ENCODE measurements at places on chromosomes 16 and 17.

DNA sequence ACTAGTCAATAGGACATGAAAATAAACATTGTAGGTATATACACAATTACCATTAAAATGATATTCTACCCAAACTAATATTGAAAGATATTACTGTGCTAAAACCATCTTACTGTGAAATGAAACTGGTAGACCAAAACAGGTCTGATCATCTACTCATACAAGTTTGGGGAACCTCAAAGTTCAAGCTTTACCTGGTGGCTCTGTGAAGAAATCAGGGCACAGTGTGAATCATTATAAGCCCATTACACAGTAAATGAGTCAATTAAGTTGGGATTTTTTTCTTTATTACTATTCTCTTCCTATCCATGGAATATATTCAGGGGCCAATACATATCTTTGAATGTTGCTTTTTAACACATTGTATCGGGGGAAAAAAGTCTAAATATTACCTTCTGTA lies 57.1 kb downstream of the HELZ start:
- DNase-seq: no peak

DNA sequence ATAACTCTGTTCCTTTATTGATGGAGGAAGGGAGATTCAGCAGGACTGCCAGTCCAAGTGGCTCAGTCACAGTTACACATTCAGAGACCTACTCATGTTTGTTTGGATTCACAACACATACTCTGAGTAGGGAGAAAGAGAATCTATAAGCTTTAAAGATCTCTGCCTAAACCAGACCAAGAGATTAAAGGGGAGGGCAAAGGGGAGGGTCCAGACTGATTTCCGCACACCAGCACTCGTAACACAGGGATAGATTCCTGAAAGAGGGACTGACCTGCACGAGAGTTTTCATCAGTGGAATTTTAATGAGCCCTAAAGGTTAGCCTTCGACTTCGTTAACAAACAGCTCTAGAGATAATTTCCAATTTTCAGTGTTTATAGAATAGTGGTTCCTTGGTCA lies 71.7 kb upstream of the PMFBP1 start:
- no peak for DNase-seq

GRCh38 chr17:63987221-63988126 lies 10.7 kb upstream of the PRR29 start:
- DNase-seq: no peak

GRCh38 chr17:63519116-63519881 lies 3.9 kb upstream of the KCNH6 start:
- no peak for DNase-seq

DNA sequence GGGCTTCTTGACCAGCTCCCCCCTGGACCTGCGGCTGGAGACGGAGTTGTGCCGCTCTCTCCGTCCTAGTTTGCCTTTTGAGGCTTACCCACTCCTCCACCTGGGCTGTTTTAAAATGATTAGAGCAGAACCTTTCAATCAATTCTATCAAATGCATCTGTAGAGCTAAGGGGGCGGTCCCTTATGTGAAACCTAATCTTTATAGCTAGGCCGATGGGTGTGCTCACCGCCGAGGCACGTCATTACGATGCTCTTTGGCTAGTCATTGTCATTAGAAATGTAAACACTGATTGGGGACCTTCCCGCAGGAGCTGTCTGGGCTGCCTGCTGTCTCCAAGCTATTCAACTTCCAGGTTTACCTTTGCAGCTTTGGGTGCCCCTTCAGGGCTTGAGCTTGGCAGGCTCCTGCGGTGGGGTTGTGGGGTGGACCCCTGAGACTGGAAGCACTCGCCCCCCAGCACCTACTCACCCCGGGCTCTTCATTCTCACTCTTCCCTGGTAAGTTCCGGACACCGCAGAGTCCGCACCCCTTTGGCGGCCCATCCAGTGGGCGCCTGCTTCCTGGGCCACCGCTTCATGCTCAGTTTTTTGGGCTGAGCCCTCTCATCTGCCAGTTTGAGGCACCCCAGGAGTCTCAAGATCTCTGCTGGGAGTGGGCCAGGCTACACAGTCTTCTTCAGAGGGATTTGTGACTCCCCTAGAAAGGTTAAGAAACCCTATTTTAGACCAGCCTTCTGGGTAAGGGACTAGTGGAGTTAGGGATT lies 20.9 kb upstream of the IL17C start:
- DNase-seq: no peak

- peak; percentile 24 for DNase-seq
Observed at GRCh38 chr16:64250866-64251265, 871.0 kb downstream of the CDH11 start.

DNA sequence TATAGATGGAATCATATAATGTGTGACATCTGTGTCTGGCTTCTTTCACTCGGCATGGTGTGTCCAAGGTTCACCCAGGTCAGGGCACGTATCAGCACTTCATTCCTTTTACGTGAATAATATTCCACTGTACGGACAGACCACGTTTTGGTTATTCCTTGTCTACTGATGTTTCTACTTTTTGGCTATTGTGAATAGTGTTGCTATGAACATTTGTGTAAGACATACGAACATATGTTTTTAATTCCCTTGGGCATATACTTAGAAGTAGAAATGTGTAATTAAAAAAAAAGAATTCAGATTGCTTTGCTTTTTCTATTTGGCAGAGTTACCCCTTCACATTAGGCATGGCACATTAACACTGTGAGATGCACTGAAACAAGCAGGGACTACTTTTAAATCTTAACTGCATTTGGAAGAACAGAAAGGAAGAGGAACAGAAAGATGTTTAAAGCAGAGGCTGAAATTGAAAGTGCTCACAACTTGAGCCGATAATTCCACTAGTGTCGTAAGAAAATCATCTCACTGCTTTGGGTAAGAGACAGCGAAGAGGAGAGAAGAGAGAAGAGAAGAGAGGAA lies 105.3 kb downstream of the VPS53 start:
- no peak for DNase-seq

GRCh38 chr16:58638148-58639036 lies 8.8 kb upstream of the CNOT1 start:
- peak; percentile 89 for DNase-seq

DNA sequence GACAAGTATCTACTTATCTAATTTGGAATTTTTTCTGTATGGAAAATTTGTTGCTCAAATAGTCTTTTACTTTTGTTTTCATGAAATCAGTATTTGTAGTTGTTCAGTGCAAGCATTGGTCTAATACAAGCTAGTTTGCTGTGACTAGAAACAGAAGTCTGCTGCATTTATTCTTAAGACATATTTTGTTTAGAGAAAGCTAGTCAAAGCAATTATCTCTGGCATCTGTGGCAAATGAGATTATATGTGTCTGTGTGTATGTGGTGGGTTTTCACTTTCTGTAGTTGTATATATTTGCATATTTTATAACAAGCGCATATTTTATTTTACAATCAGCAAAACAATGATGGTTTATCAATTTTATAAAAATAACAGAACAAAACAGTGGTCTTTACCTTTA lies 96.0 kb upstream of the SIAH1 start:
- DNase-seq: no peak

DNA sequence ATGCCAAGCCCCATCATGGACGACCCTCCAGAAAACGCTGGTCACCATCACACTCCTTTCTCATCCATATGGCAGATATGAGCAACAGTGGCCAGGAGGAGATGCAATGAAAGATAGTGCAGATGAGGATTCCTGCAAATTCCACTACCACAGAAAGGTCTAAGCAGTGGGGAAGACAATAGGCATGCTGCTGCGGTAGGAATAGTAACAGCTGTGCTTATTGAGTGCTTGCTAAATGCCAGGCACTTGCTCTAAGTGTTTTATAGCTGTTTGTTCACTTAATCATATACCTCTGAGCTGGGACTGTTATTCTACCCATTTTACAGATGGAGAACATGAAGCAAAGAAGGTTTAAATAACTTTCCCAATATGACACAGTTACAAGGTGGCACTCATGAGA lies 46.6 kb upstream of the AKAP1 start:
- no peak for DNase-seq

DNA sequence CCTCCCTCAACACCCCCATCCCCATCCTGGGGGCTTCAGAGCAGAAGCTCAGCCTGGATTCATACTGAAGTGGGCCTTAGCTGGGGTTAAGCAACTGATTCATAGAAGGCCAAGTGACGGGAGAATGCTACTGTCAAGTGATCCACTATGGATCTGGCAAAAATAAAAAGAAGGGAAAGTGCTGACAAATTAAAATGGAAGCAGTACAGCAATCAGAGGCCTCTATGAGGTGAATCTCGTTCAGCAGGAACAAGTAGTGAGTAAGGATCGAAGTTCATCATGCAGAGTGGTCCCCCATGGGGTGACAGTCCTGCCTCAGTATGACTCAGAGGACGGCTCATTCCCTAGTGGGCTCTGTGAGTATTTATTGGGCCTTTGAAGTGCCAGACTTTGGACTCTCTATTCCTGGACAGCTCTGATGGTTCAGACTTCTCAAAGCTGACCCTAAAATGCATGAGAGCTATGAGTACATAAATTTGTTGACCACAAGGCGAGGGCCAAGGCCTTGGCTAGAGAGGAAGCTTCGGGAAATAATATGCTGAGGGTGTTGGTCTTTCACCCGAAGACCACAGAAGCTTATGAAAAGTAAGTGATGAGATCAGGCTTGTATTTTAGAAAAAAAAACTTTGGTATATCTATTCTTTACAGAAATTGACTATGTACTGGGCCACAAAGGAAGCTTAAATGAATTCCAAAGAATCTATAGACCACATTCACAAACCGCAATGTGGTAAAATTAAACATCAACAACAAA lies 5.3 kb upstream of the NSMCE1 start:
- no peak for DNase-seq

DNA sequence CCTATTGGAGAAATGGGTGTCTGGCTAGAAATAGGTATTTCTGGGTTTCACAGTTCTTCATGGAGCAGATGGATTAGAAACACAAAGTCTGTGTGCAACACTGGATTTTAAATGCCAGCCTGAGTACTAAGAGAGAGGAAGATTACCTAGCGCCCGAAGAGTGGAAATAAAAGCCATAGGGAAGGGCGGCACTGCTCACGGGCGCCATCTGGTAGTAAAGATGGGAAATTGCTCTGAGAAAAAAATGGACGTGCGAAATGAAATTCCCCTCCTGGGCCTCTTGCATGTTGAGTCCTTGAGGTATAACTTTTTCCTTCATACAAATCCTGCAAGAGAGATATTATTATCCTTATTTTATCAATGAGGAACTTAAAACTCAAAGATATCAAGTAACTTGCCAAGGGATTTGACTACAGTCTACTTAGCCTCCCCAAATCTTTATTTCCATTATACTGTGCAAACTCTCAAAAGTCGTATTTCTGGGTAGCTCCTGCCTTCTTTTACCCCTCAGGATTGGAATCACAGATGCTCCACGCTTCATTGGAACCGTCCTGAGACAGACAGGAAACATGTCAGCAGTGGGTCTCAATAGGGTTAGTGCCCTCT lies 72.8 kb downstream of the MMD start:
- peak; percentile 61 for DNase-seq

DNA sequence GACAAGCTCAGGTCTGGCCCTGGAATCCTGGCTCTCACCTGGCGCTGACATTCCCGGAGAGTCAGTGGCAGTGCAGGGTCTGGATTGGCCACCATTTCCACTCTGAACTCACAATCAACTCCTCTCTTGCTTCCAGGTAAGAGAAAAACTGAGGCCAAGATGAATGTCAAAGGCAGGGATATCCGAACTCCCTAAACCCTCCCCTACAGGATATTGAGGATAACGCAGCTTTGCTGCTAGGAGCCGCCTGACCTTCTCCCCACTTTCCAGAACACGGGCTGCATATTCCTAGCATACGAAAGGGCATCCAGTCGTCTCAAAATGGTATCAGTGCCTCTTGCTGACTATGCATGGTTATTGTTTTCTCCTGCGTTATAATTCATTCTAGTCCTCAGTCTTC lies 473.4 kb downstream of the SOX9 start:
- DNase-seq: no peak

- DNase-seq: peak; percentile 38
Observed at GRCh38 chr17:55421179-55421934, at the start of gene MMD. Gene MMD (minus strand): TSS chr17:55421835. CDS start chr17:55421695, 140 bp downstream.

DNA sequence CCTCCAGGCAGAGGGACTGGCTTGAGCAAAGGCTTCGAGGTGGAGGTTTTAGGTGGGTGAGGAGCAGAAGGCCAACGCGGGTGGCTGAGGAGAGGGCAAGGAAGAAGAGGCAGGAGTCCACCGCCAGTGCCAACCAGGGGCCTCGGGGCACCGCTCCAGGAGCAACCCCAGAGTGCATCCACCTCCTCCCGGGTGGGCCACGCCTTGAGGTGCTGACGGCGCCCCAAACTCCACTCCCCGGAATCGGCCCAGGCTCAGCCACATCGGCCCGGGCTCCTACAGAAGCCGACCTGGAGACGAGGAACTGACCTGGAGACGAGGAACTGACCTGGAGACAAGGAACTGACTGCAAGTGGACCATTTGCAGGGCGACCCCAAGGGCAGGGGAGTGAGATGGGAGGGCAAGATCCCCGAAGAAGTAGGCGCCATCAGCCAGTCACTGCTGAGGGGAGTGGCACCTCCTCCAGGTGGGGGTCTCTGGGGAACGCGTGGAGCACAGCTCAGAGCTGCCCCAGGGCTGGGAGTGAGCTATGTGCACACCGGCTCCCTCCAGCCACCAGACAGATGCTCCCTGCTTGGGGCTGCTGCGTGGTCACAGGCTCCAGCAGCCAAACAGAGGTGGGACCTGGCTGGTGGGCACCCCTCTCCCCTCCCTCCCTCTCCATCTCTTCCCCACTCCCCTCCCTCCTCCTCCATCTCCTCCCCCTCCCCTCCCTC lies 29.2 kb upstream of the CBFA2T3 start:
- no peak for DNase-seq

- no peak for DNase-seq
Observed at GRCh38 chr17:34195987-34196386, 59.1 kb upstream of the CCL2 start.

DNA sequence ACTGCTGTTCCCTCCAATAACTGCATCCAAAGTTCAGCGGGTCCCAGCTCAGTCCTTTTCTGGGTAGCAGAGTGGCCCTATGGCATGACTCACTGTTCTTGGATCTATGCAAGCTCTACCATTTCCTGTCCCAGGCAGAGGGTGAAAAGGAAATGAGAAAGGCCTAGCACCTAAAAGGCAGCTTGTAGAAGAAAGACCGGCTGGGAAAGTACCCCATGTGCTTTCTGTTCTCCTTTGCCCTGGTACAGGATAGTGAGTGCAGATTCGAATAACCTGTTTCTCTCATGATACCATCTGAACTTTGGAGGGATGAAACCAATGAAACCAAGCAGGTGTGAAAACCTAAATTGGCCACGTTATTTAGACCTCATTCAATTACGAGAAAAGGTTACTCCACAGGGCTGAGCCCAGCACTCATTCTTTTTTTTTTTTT lies 12.7 kb upstream of the HASPIN start:
- DNase-seq: no peak

DNA sequence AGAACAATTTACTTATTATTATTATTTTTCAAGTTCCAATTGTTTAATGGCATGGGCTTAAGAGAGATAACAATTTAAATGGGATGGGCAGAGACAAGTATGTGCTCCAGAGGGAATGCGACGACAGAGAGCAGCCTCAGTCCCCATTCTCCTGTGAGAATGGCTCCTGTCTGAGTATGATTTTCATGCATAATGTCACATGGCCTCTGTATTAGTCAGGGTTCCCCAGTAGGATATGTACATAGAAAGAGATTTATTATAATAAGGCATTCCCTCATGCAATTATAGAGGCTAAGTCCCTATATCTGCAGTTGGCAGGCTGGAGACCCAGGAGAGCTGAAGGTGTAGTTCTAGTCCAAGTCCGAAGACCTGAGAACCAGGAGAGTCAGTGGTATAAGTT lies 22.9 kb upstream of the NKD1 start:
- DNase-seq: no peak
